ENCODE measurements at places on chromosomes 7 and 10.

DNA sequence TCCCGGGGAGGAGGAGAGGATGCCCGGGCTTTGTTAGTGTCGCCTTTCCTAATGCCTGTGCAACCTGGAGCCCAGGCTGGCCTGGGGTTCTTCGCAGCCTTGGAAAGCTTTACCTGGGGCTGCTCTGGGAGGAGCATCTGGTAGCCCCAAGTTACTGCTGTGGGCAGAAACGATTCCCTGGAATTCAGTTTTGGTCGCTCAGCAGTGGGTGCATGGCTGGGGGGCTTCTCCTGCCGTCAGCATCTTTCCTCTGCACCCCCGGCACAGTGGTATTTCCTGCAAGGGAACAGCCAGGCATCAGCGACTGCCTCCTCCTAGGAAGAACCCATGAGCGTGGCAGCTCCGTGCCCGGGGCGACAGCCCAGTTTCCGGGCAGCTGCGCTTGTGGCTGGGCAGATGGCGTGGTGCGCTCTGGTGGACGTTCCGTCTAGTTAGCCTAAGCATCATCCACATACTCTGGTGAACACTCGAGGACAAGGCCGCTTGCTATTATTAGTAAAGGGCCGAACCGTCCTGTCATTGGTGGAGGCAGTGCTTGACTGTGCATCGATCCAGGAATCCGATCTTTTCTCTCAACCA, 107.0 kb upstream of the BTBD16 start:
- DNase-seq: peak; percentile 68

DNA sequence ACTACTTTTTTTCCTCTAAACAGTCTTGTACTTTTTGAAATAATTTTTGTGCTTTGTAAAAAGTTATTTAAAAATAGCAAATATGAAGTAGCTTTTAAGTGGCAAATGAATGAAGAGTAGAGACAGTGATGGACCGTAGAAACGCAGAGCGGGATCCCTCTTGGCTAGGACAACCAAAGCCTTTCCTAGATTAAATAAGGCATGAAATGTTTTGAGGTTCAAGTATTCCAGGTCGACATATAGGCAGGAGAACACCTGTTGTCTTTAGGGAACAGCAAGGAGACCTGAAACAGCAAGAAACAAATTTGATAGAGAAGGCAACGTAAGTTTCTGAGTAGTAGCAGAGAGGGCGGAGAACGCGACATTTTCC, 662 bp upstream of the PPRC1 start:
- no peak for DNase-seq

- no peak for DNase-seq
These were observed 209.7 kb upstream of the TMEM196 start for GRCh38 chr7:19982841-19983835.

GRCh38 chr10:50324046-50324445, 72.7 kb upstream of the ASAH2 start:
- no peak for DNase-seq

DNA sequence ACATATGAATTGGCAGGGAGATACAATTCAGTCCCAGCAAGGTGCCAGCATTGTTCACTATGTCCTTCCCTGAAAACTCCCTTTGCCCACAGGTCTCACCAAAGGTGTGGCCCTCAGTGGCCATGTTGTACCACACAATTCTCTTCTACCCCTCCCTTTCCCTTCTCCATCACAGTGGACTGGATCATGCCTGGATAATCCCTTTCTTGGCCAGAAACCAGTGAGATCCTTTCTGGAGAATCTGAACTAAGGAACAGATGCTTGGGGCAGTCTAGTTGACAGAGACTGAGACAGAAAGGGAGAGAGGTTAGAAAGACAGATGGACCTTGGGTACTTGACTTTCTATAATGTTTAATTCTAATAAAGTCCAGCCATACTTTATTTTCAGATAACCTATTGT, 9.5 kb downstream of the NMT2 start:
- no peak for DNase-seq

DNA sequence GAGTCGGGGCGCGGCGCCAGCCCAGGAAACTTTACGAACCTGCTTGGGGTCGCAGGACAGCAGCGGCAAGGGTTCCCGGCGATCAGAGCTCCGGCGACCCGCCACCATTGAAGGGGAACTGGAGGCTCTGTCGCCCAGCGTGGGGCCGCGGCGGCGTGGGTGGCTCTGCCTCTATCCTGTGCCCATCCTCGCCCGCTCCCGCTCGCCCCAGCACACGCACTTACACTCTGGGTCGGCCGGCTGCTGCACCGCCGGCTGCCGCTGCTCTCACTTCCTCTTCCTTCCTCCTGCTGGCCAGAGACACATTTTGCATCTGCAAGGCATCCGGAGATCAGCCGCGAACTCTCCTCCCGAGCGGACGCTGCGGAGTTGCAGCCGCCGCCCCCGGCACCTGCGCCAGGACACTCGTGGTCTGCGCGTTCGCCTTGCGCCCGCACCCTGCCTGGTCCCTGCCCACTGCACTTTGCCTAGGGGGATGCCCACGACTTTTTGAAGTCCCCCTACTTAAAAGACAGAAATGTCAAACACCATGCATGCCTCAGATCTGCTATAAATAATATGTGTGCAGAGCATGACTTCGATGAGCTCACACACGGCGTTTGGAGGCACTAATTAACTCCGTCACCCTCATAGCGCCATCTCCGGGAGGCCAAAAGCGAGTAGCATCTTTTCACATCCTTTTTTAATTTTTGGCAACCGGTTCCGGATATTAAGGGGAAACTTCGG, at the start of gene ELMO1:
ELMO1 (minus strand) TSS at position 229 of the 726 bp plus-strand sequence. CDS start 106,174 bp downstream, outside the sequence.
- no peak for DNase-seq

DNA sequence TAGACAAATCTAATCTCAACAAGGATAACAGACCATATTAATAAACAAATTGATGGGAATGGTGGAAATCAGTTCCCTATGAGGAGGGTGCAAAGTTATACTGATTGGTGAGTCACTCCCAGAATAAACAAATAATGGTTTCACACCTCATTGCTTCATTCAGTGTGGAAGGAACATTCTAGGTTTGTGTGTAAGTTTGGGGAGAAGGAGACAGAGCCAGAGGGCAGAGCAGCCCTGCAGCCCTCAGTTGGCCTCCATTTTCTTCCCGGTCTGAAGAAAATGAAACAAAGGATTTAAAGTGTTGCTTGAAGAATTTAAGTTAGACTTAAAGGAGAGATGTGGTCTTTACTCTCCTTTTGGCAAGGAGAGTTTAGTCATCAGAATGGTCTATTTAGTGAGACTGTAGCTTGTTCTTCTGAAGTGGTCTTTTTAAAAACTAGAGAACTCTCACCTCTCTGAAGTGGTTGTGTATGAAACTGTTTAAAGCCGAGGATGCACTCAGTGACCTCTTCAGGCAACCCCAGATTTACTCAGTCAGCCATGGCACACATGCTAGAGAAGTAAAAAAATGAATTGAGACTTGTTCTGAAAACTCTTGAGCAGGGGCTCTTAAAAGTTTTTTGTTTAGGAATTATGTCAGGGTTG, 27.2 kb downstream of the IKZF1 start:
- no peak for DNase-seq

- DNase-seq: no peak
These were observed 227.3 kb downstream of the GFRA1 start for GRCh38 chr10:116045366-116046356.

- DNase-seq: no peak
These were observed at the start of gene DPYSL4 for GRCh38 chr10:132186488-132187429. Gene DPYSL4, plus strand, starts transcription at chr10:132186948. Its CDS starts 116 bp downstream, at chr10:132187064.

Measured in NCI-H187 treated with DMSO at 0.1 percent for 48 hours (cell line).